ENCODE measurements at places on chromosomes 6 and 20.

DNA sequence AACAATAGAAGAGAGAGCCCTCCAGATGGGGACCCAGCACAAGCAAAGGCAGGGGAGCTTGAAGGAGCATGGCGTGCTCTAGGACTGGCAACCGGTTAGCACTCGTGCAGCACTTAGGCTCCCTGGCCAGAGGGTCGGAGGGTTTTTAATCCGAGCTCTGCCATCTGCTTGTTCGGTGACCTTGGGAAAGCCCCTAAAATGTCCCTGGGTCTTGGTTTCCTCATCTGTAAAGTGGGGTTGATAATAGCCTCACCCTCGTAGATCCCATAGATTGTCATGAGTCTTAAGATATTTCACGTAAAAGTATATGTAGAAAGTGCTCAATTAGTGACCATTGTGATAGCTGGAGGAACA, 16.6 kb upstream of the HCK start:
- DNase-seq: no peak

DNA sequence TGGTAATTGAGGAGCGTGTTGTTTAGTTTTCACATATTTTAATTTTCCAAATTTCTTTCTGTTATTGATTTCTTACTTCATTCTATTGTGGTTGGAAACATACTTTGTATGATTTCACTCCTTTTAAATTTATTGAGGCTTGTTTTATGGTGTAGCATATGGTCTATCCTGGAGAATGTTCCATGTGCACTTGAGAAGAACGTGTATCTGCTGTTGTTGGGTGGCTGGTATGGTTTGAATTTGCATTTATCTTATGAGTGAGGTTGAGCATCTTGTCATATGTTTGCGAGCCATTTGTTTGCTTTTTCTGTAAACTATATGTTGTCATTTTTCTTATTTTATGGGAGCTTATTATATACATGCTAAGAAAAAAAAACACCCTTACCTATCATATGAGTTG, 26.5 kb downstream of the SRC start:
- DNase-seq: no peak

DNA sequence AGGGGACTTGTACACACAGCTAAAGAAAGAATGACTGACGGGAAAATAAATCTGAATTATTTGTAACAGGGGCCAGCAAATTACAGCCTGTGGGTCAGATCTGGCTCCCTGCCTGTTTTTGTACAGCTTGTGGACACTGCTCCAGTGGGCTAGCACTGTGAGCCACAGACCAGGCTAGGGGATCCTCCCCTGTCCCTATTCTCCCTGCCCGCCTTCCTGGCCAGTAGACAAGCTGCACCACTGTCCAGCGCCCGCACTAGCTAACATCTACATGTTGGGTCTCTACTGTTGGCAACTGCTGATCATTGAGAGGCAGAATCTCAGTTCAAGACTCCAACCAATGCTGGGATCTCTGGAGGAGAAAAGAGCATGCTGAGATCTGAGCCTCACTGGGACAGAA, 10.7 kb downstream of the OSER1 start:
- DNase-seq: no peak

DNA sequence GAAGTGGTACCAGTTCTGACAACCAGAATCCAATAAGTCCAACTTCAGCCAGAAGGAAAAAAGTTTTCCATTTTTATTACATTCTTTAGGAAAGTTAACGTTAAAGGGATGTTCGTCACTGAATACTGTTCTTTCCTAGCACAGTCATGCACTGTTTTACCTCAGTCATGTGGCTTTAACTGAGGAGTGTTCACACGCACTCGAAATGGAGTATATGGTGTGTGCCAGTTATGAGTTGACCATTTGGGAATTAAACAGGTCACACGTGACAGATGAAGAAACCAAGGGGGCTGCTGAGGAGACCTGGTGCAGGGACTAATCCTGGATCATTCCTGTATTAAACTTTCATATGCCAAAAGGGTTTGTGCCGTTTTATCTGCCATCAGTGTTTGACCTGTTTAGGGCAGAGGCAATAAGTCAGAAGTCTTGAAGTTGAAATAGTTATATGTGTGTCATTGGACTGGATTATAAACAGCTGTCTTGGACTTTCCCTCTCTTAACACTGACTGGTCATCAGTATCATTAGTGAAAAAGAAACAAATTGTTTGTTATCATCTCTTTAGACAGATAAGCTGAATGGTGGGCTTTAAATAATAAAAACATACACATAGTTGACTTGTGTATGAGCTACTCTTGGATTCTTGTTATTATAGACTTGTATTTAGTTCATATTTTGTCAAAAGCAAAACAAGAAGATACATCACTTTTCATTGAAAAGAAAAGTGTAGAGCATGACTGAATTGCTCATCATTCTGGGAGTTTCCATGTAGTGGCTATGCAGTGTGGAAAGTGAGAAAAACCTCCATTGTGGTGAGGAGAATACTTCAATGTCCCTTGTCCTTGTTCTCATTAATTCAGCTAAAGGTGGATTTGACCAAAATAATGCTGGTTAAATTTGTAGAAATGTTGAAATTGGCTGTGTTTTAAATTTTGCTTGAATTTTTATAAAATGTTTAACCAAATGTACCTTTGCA, 123.5 kb upstream of the SAMD5 start:
- DNase-seq: no peak

DNA sequence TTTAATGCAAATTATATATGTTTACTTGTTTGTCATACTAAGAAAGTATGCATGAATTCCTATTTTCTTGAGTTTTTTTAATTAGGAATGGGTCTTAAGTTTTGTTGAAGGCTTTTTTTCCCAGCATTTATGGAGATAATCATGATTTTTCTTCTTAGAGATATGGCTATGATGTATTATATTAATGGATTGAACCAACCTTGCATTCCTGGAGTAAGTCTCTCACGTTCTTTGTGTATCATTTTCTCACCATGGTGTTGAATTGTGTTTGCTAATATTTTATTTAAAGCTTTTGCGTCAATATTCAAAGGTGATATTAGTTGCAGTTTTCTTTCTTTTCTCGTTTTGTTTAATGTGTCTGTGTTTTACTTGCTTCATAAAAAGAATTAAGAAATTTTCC, 48.4 kb upstream of the SLC35D3 start:
- DNase-seq: no peak

DNA sequence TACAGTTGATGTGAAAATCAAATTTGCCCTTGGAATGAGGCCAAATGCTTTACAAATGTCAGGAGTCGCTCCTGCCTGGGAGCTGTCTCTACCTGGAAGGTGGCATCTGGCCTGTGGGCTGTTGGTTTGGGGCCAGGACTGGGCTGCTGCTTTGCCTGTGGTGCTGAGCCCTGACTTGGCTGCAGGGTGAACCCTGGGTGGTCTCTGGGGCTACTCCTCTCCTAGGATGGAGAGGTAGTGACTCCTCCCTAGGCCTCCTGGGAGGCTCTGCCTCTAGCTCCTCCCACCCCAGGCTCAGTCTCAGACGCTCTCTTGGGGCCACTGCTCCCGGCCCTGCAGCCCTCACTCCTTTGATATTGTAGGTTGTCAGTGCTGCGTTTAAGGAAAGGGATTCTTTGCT, 47.5 kb downstream of the EFCAB8 start:
- DNase-seq: no peak
